AG04450 (cell line): ENCODE measurements at places on chromosomes 5 and 9.

DNA sequence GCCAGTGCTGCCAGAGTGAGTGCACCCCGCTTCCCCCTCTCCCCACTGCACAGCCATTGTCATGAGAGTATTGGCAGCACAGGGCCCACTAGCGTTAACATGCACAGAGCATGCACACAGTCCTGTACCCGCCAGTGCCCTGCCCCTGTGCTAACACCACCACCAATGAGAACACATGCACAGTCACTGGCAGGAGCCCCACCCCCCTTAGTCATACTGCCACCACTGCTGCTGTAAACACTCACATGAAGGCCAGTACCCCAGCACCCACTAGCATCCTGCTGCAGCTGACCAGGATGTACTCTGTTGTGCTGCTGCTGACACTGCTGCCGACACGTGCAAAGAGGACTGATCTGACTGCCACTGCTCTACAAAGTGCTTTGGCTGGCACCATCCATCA lies 19.5 kb upstream of the RANBP6 start:
- no peak for DNase-seq

- peak; percentile 90 for DNase-seq
Observed at GRCh38 chr9:120936011-120936763, 9.6 kb upstream of the TRAF1 start.

- DNase-seq, result no peak
Observed at GRCh38 chr9:32677931-32678330, 42.5 kb upstream of the TAF1L start.

GRCh38 chr5:2201011-2201410 lies 318.3 kb upstream of the IRX4 start:
- no peak for DNase-seq

GRCh38 chr5:27403243-27403882 lies 365.0 kb upstream of the CDH9 start:
- DNase-seq, result no peak

DNA sequence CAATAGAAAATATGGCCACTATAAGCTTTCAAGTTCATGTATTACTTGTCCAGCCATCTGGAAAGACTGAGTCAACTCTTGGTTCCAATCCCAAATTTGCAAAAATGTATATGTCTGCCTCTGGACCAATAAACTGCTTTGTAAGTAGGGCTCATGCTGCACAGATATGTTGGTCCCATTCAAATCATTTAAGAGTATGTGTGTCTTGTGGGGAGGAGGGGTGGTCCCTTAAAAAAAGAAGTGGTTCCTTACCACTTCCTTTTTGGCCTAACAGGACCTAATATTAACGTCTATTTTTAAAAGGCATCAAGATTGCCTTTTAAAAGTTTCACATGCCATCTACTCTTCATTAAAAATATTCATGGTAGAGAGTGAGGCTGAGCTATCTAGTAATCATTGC lies 214.9 kb downstream of the KCTD16 start:
- no peak for DNase-seq

- no peak for DNase-seq
Observed at GRCh38 chr5:56159521-56159947, 73.6 kb downstream of the ANKRD55 start.

- DNase-seq, result no peak
Observed at GRCh38 chr5:7801891-7802614, 48.9 kb downstream of the CFAP90 start.

DNA sequence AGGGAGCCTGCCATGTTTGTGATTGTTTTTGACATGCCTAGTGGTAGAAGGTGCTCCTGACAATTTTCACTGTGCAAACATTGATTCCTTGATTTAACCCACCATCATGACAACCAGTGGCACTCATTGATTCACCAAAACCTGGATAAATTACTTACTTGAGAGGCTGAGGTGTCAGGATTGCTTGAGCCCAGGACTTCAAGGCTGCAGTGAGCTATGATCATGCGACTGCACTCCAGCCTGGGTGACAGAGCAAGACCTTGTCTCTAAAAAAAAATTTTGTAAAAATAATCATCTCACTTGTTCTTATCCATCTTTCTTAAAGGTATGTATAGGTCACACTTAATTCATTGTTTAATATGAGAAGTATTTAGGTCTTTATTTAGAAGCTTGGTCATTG lies 401.3 kb downstream of the ARRDC3 start:
- DNase-seq, result no peak

- DNase-seq, result no peak
Observed at GRCh38 chr9:116352958-116353357, 199.4 kb downstream of the PAPPA start.

DNA sequence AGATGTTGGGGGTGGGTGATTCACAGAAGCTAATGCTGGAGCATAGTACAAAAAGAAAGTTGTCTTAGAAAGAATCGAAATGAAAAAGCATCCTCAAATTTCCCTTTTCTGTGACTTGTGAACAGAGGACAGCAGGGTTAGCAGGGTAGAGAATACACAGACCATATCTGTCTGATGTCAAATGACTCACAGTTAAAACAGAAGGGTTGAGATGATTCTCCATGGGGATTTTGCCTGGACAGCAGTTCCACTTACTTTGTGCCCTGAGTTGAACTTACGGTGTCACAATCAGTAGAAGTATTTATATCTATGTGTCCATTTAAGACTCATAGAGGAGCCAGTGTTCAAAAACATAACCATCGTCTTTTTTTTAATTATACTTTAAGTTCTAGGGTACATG lies 801.6 kb downstream of the KCTD16 start:
- no peak for DNase-seq

DNA sequence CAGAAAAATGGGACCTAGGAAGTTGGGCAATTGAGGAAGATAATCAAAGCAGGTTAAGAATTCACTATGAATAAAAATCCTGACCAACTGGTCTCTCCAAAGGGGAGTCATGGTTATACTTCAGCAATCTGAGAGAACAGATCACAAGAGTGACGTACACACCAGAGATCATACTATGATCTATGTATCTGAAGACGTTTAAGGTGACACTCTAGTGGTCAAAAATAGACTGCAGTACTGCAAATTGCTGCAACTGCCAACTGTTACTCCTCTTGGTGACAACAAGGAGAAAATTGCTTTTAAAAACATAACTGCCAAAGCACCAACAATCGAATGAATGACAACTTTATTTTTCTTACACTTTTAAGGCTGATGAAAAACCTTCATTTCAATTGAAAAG lies 4.9 kb downstream of the AK6 start:
- no peak for DNase-seq

GRCh38 chr5:150129813-150130492 lies 25.7 kb downstream of the PDGFRB start:
- no peak for DNase-seq

- no peak for DNase-seq
Observed at GRCh38 chr5:121737120-121737519, 114.6 kb upstream of the FTMT start.

DNA sequence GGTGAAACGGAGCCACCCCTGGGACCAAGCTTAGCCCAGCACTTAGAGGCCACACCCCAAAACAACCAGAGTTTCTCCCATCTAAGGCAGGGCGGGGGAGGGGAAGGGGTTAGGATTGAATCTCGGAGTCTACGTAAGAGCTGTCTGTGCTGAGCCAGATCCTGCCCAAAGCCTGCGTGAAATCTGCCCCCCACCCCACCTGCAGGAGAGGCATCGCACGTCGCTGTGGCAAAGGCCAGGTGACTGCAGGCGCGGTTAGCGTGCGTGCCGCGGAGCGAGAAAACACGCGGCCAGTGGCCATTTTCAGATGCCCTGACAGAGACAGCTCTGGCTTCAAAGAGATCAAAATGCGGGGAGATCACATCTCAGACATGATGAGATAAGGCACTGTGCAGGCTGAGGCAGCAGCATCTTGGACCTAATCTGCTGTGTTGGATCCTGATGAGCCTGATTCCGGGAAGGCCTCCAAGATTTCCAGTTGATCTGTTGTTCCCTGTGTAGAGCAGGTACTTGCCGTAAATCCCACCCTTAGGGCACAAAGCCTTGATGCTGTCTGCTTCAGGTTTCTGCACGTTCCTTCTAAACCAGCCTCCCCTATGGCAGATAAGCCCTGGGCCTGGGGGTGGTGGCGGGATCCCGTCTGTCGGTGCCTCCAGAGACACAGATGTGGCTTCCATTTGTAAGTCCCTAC lies 2.5 kb upstream of the QSOX2 start:
- DNase-seq, result no peak

DNA sequence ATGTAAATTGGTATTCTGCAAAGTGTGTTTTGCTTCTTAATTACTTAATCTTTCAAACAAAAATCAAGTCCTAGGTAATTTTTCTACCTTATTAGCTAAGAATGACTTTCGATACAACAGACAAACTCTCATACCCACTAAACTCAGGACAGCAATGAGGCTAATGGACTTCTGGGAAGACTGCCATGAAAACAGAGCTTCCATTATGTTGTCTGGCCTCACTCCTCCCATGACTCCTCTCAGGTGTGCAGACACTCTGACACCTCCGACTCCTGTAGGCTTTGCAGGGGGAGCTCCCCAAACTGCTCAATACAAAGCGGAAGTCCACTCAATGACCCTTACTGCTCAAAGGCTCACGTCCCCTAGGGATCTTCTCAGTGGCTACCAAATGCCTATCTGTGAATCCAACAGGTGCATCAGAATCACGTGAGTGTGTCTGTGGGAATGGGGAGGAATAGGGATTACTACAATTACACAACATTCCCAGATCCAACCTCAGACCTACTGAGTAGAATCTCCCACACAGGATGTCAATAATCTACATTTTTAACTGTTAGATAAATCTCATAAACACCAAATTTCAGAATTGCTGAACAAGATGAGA lies 289.9 kb downstream of the RAB3C start:
- no peak for DNase-seq

DNA sequence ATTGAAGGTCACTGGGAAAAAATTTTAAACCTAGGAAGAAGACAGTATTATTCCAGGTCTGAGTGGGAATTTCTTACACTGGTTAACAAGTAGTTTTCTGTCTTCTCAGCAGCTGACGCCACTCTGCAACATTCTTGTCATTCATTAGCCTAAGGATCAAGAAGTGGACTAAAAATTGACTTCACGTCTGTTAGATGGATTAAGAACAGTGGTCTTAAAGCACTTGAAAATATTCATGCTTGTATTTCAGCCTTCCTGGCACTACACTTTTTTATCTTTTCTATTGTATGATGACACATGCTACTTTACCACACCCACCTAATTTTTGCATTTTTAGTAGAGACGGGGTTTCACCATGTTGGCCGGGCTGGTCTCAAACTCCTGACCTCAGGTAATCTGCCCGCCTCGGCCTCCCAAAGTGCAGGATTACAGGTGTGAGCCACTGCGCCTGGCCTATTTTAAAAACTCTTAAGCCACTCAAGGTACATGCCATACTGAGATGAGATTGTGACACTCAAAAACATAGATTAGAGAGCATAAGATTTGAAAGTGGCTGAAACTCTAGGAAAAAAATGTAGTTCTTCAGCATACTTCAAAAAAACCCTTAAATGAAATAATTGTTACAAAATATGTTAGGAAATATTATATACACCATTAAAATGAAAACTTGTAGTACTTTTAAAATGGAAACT lies 8.4 kb downstream of the MATR3 start:
- DNase-seq, result no peak

- DNase-seq, result no peak
Observed at GRCh38 chr5:142411656-142412425, 87.0 kb upstream of the SPRY4 start.

DNA sequence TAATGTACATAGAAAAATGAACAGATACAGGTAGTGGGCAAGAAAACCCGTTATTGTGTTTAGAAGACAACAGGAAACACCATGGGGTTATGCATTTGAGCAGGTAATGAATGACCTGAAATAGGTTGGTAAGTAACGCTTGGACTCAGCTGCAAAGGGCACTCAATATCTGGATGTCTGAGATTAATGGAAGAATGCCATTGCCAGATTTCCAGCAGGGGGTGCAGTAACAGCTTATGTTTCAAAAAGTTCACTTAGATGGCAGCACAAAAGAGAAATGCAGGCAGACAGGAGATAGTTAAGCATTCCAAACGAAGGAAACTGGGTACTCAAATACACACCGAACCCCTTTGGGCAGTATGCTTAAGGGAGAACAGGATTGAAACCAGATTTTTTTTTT lies 285.5 kb upstream of the VLDLR start:
- DNase-seq, result no peak

GRCh38 chr5:1685066-1685465 lies 114.6 kb downstream of the MRPL36 start:
- DNase-seq, result no peak

DNA sequence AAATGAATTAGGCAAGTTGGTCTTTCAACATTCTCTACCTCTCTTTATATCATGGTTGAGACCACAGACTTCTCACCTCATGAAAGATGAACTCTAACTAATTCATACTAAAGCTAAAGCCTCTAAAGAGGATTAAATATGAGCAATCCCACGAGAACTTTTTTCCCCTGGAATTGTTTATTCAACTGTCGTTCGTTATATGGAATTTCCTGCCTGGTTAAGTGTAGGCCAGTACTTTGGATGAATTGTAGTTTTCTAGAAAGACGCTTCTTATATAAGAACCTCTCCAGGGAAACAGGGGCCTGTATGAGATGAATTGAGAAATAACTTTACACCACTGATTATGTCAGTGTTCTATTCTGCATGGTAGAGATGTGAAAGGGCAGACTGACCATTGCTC lies 42.9 kb downstream of the PDCD1LG2 start:
- peak; percentile 53 for DNase-seq

DNA sequence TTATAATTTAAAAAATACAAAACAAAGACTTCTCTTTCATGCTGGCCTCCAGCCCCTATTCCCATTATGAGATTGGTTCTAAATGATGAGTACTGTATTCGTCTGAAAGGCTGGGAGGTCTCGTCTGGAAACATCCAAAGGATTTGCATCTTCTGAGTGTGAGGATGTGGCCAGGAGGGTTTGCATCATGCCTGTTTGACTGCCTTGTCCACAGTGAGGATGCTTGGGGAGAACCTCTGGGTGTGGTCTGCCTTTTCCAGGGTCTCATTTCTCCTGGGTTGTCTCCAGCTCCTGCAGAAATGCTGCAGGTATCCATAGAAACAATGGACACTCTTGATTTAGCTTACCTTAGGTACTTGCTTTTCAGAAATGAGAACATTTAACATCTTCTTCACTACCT lies 26.4 kb upstream of the CXCL14 start:
- DNase-seq, result no peak

DNA sequence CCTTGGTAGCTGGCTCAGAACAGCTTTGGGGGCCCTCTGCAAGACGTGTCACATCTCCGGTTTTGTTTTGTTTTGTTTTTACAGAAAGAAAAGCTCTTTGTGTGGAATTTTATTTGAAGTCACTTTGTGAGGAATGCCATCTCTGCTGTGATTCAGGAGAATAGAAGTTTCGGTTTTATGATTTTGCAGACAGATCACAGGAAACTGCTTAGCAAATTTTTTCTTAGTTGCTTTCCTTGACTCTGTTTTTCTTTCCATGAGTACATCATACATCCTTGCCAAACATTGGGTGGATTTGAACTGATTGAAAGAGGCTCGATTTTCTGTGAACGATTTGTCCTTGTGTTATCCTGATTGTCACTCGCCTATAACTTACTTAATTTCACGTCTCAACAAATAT lies 5.1 kb downstream of the SEMA5A start:
- no peak for DNase-seq

DNA sequence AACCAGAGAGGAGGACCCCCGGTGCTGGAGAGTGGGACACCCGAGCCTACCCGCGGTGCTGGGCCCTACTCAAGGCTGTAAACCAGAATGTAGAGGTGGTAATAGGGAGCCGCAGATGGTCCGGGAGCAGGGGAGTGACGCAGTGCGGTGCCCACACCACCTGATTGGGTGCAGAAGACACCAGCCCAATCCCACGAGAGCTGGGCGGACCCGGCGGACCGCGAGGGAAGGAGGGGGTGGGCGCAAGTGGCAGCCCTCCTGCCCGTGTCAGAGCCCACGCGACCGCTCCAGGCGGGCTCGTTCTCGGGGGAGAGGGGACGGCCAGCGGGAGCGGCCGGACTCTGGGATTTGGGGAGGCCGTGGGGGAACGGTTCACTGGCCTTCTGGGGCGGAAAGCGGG lies 71.2 kb downstream of the C9orf50 start:
- DNase-seq, result no peak
